ENCODE measurements at places on chromosomes 5 and 9.

DNA sequence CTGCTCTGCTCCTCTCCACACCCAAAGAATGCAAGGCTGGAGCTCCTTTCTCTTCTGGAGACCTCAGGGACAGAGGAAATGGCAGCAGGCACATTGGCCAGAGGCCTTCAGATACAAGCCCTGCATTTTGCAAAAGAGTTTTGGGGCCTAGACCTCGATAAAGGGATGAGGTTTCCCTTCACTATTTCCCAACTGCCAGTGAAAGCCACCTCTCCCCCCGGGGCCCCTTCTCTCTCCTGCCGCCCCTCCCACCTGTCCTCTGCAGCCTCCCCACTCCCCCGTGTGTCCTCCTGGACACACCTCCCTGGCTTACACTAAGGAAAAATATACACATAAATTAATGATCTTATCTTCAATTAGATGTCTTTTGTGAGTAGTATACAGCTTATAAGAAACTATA, 21.3 kb upstream of the LMNB1 start:
- no peak overlapping the region for H3K27ac ChIP-seq
- H3K4me1 ChIP-seq: no peaks in the 10 kb centered on the region

GRCh38 chr9:36559036-36559695, 13.5 kb upstream of the MELK start:
- no peaks in the 10 kb centered on the region for H3K27me3 ChIP-seq
- H3K27ac ChIP-seq: peak overlapping the region; percentile 23
- no peak for DNase-seq
- H3K4me3 ChIP-seq: no peak overlapping the region
- peaks cover 3% of the 10 kb centered on the region for H3K4me1 ChIP-seq
- no peaks in the 10 kb centered on the region for H3K36me3 ChIP-seq

DNA sequence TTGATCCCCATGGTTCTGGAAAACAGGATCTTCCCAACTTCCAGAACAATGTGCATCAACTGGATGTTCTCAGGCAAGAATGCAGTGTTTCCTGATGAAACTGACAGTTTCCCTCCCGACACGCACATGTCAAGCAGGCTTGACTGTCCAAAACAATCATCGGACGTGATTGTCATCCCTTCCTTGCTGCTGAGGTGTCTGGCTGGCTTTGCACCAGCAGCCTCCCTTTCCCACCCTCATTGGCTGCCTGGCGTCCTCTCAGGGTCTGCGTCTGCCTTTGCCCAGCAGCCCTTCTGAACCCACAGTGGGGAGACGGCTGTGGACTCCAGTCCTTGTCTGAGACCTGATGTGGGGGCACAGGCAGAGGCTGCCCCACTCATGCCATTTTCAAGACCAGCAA, 110.8 kb downstream of the MARCHF3 start:
- no peak overlapping the region for H3K4me3 ChIP-seq
- H3K4me1 ChIP-seq: peaks cover 3% of the 10 kb centered on the region
- no peak for DNase-seq
- H3K27ac ChIP-seq: no peak overlapping the region

DNA sequence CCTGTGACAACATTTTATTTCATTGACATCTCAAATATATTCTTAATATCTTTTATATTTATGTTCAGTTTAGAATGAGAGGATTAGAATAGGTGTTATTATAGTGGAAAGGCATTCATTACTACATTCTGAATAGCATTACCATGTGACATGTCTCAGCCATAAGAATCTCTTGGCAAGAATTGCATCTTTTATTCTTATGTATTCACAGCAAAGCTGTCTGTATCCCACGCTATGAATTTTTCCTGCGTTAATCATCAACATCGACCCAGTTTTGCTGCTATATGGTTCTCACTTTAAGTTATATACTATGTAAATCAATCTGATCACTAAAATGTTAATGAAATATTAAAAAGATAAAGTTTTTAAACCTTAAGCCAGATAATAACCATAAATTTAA, 248.6 kb downstream of the TMEM232 start:
- no peaks in the 10 kb centered on the region for H3K36me3 ChIP-seq
- H3K4me1 ChIP-seq: peaks cover 2% of the 10 kb centered on the region
- DNase-seq: no peak
- H3K27ac ChIP-seq: no peak overlapping the region
- H3K27me3 ChIP-seq: no peaks in the 10 kb centered on the region

- peak; percentile 59 for DNase-seq
- no peak overlapping the region for H3K4me3 ChIP-seq
- no peak overlapping the region for H3K27ac ChIP-seq
- H3K4me1 ChIP-seq: peaks cover 5% of the 10 kb centered on the region
- no peaks in the 10 kb centered on the region for H3K27me3 ChIP-seq
Measured at GRCh38 chr9:129938291-129938979, 103.2 kb downstream of the USP20 start.

- no peaks in the 10 kb centered on the region for H3K27me3 ChIP-seq
- H3K4me1 ChIP-seq: no peaks in the 10 kb centered on the region
- no peak overlapping the region for H3K27ac ChIP-seq
- DNase-seq: no peak
Measured at GRCh38 chr5:55923177-55923771, 71.5 kb downstream of the IL6ST start.

GRCh38 chr9:105259731-105260612, 15.5 kb downstream of the SLC44A1 start:
- H3K4me1 ChIP-seq: no peaks in the 10 kb centered on the region
- H3K4me3 ChIP-seq: no peak overlapping the region
- no peaks in the 10 kb centered on the region for H3K36me3 ChIP-seq
- H3K27ac ChIP-seq: no peak overlapping the region
